Subcutaneous preadipocyte (primary cell): ENCODE measurements at places on chromosomes 11 and 22. TPM values are rescaled to one million over a fixed set of nuclear protein-coding genes. Genes with fewer than 3 reads are reported as not detected.

The SLC5A4 gene
- total RNA-seq, result under 0.01 TPM in 1 of 2 replicates, not detected in the other

The NNMT gene
- 193 and 704 TPM in 2 replicates for total RNA-seq

The ACR gene
- not detected in 2 replicates for total RNA-seq

The GRIK4 gene
- not detected in 2 replicates for total RNA-seq

The MN1 gene
- 1.8 and 4.1 TPM in 2 replicates for total RNA-seq

The SCGB1C1 gene
- total RNA-seq, result not detected in 2 replicates

The RRAS2 gene
- 83.8 and 116 TPM in 2 replicates for total RNA-seq

The PYGM gene
- total RNA-seq, result 0.37 and 0.39 TPM in 2 replicates

The CRACR2B gene
- 0.37 and 0.78 TPM in 2 replicates for total RNA-seq

The KDM4E gene
- total RNA-seq, result not detected in 2 replicates
